ENCODE measurements at places on chromosomes 13 and 19.
A peak's percentile ranks its signal among the peaks of the same experiment; 100 is the strongest.

DNA sequence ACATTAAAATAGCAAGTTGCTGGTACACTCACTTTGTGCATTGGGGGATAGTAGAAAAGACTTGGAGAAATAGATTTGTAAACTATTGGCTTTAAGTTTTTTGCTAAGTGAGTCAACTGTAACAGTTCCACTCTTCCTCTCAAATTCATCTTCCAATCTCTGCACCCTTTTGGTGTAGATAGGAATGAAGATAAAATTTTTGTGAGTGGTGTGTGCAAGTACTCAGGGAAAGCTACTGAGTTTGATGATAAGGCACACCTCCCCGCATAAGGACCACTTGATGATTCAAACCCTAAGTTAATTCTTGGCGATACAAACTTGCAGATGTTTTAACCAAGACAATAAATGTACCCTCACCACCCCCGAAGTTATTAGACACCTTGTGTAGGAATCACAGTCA is 168.3 kb upstream of the SLITRK1 start:
- DNase-seq = no peak

GRCh38 chr19:29665215-29665825 is at the start of gene PLEKHF1:
TSS of gene PLEKHF1 (plus strand) at chr19:29665461. CDS start at chr19:29673840, 8,379 bp downstream.
- peak; percentile 44 for DNase-seq

DNA sequence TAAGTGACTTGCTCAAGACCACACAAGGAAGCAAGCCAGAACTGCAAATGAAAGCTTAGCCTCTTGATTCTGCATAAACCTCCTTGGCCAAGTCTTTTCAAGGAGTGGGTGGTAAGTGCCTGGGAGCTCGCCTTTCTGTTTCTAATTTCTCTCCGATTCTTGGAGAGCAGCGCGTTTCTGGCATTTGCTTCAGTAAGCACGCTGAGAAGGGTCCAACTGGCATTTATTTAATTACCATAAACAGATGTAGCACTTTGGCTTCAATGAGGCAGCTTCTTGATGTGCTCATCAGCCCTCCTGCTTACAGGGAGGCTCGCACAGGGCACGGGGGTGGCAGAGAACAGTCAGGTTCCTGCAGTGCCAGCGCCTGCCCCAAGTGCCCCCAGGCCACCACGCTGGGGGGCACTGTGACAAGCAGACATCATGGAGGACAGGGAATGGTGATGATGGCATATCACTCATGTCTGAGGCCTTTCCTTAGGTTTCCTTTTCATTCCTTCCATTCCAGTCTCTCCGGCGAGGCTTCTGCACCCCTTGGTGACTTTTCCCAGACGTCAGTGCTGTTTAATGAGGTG is 13.3 kb downstream of the SIAH3 start:
- DNase-seq = no peak

DNA sequence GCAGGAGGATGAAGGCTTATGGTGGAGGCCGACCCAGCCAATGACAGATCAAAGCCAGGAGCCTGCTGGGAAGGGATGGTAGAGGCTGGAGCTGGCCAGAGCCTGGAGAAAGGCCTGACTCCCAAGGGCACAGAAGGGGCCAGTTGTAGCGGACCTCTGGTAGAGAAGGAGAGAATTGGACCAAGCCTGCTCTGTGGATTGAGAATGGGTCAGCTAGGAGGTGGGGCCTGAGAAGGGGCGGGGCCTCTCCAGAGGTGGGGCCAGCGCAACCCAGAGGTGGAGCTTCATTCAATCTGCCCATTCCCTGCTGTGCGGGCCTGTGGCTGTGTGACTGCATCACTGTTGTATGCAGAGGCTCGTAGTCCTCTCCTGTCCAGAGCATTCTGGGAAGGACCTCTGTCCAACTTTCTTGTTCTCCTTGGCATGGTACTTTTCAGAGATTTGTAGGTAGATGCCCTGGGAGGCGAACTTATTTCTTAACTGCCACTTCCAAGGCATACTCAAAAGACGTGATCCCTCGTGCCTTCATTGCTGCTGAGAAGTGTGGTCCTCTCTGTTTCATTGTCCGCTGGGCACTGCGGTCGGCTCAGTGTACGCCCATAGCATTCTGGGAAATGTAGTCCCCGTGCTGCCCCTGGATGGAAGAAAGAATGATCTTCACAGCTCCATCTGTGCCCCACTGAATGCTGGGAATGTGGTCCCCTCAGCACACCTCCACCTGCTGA is 6.7 kb downstream of the GRIN2D start:
- DNase-seq = peak; percentile 88

DNA sequence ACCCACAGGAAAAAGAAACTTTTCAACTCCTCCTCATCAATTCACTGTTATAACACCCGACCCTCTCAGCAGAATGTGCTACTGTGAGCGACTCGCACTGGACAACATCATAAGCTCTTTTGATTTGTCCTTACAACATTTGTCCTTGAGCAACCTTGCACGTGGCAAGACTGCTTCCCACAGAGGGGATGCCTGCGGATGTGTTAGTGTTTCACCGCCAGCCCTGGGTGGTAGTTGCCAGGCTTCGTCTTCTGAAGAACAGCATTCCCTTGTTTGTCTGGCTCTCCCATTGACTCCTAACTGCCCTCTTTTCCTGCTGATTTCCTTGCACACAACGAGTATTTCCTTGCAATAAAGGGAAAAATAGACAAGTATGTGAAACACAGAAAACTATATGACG is 111.4 kb upstream of the SLC7A1 start:
- no peak for DNase-seq

- no peak for DNase-seq
Observed at GRCh38 chr13:83221813-83222241, 660.4 kb downstream of the SLITRK1 start.

DNA sequence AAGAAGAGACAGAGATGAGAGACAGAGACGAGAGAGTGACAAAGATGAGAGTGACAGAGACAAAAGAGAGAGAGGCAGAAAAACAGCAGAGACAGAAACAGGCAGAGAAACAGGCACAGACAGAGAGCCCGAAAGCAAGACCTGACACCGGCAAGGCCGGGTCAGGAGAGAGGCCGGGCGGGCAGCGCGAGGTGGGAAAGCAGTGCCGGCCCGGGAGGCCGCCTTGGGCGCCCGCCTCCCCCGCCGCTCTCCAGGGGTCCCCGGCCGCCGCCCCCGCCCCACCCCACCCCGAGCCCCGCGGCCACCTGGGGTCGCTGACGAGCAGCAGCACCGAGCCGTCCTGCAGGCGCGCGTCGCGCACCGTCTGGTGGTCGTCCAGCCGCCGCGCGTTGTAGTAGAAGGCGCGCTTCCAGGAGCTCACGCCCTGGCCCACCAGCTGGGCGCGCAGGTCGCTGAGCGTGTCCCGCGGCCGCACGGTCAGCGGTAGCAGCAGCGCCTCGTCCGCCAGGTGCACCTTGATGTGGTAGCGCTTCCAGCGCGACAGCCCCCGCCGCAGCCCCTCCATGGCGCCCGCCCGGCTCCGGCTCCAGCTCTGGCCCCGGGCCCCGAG is at the start of gene TINCR:
Gene TINCR (minus strand): TSS at position 594 of the 610 bp plus-strand sequence.
- DNase-seq = no peak

GRCh38 chr19:6593651-6594416 is 2.9 kb upstream of the CD70 start:
- no peak for DNase-seq

DNA sequence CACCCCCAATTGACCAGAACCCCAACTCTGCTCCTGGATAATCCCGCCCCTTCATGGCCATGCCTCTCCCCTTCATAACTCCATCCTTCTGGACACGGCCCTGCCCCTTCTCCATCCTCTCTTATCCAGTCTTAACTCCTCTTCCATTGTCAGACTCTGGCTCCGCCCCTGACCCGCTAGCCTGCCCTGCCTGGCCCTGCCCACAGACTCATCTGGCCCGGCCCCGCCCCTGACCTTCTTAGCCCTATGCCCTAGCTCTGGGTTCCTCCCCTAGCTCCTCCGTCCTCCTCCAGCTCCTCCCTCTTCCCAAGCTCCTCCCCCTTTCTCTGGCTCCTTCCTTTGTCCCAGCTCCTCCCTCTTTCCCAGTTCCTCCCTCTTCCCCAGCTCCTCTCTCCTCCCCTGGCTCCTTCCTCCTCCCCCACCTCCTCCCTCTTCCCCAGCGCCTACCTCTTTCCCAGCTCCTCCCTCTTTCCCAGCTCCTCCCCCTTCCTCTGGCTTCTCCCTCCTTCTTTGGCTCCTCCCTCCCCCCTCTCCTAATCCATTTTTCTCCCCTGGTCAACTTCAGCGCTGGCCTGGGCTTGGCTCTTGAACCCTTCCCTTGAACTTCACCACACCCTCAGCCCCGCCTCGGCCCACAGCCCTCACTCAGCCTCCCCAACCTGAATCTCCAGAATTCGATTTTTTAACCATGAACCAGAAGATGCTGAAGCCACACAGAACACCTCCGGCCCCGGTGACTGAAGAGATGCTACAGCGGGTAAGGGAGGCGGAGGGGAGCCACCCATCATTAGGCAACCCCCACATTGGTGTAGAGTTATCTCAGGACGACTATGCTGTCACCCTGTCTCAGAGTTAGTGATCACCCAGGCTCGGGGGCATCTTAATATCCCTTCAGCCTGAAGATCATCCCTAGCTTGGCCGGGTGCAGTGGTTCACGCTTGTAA is 9.2 kb upstream of the ZNF358 start:
- DNase-seq = peak; percentile 97

DNA sequence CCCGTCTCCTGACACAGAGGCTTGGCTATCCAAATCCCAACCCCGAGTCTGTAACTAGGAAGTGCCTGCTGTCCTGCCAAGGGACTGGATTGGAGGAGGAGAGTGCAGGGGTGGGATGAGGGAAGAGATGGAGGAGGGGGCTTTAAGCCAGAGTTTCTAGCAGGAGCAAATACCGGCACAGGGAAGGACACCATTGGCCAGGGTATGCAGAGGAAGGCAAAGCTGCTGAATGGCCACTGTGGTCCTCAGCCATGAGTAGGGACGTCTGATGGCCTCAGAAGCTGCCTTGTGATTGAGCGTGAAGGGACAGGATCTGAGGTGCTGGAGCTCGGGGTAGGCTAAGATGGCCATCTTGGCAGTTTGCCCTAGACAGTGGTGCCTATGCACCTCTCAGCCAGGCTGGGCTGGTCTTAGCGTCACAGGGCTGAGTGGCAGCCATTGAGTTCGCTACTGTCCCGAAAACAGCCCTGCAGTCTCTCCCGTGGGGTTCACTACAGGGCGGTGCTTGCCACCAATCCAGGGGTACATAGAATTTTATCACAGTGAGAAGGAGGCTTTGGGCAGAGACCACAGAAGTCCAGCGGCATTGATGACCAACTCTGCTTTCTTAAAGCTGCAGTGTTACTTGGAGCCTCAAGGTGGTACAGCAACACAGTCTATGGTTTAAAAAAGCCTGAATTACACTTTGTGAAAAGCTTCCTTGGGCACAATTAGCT is 61.8 kb downstream of the AKAP11 start:
- no peak for DNase-seq

DNA sequence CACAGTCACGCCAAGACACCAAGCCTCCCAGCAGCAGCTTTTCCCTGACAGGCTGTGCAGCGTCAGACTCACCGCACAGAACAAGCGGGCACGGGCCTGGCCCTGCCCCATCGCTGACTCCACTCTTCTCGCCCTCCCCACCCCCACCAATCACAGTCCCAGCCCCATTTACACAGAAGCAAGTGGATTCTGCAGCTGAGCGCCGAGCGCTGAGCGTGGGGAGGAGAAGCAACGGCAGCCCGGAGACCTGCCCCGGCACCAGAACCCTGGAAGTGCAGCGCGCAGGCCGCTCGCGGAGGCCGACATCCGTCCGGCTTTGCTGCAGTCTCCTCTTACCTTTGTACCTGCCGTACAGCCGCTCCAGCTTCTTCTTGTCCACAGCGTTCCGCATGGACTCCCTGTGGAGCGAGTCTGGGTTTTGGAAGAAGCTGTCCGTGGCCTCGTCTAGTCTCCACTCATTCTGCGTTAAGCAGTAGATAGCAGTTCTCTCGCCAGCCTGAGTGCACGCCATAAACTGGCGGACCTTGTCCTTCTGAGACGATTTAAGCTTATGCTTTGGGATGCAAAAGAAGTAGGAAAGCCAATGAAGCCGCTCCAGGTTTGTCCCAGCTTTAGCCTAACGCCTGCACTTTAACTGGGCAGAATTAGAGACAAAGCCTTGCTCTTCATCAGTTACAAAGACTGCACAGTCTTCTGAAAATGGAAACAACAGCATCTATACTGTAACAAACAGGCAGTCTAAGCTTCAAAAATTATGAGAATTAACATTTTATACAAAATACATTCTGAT is 6.8 kb downstream of the DCUN1D2 start:
- no peak for DNase-seq

GRCh38 chr13:38620876-38621275 is 66.0 kb upstream of the FREM2 start:
- no peak for DNase-seq

GRCh38 chr13:98004107-98004506 is 50.6 kb downstream of the IPO5 start:
- DNase-seq = no peak

DNA sequence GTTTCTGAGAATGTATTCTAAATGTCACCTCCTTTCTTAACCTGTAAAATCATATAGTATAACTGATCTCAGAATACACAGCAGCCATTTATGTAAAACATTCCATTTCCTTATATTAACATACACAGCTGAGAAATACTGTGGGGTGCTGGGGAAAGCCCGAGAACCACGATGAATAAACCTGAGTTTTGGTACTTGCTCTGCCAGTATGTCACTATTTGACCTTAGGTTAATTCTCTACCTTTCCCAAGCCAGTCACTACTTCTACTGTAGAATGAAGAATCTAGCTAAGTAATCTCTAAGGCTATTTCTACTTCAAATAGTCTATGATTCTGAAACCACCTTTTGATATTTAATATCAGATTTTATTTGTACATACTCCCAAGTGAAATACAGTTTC is 173.7 kb downstream of the TBC1D4 start:
- no peak for DNase-seq

- no peak for DNase-seq
Observed at GRCh38 chr19:33905473-33905936, 108.8 kb downstream of the KCTD15 start.

DNA sequence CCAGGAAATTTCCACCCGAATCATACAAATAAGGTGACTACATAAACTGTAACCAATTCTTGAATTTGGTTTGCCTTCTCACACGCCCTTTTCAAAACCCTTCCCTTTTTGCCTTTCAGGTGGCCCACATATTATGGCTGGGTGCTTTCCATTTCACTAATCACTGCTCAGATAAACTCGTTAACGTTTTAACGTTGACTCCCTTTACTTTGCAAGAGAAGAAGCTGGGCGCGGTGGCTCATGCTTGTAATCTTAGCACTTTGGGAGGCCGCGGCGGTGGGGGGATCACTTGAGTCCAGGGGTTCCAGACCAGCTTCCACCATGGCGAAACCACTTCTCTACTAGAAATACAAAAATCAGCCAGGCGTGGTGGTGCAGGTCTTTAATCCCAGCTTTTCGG is 19.8 kb upstream of the ZNF91 start:
- no peak for DNase-seq

Measured in NCI-H2029 (cell line).